ENCODE measurements at places on chromosomes 13 and 19.
A peak's percentile ranks its signal among the peaks of the same experiment; 100 is the strongest.

DNA sequence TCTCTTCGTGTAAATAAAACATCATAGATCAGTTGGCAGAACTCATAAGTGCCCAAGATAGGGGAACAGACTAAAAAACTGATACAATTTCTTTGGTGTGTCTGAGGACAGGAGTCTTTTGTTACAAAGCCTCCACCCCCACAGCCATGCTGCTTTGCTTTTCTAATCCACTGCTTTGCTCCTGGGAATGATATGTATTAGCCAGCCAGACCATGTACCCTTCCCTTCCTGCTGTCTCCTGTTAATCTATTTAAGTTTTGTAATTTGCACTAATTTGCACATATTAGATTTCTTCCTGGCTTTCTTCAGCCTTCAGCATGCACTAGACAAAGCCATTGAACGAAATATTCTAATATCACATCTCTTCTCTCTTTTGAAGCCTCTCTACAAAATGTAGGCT lies 130.5 kb downstream of the MAB21L1 start:
- no peak for DNase-seq

- DNase-seq: no peak
Observed at GRCh38 chr13:80399340-80400163, 58.6 kb upstream of the SPRY2 start.

DNA sequence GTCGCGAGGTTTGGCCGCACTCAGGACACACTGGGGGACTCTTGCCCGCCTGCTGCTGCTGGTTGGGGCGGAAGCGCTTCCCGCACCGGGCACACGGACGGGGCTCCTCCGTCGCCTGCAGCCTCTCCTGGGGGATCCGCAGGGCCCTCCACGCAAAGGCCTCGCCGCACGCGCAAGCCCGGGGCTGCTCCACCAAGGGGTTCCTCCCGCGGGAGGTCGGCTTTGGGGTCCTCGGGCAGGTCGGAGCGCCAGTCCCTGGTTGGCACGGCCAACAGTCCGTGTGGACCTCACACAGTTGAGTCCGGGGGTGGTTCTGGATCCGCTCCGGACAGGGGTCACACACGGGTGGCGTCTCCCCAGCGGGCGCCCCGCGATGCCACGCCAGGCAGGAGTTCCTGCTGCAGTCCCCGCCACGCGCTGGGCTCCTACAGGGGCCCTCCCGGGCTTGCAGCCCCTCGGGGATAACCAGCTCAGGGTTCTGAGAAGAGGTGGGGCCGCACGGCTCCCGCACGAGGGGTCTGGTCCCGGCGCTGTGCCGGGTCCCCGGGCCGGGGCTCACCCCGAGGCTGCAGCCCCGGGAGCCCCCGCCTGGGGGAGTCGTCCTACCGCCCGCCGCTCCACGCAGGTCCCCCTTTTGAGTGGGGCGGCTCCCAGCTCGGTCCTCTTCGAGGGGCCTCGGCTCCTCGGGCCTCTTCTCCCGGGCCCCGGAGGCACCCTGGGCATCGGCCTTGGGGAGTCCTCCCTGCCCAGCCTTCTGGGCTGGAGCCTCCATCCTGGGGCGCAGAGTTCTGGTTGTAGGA lies 6.2 kb upstream of the ZNF497 start:
- DNase-seq: no peak

- no peak for DNase-seq
Observed at GRCh38 chr19:36398571-36398970, 19.6 kb upstream of the ZFP14 start.

- no peak for DNase-seq
Observed at GRCh38 chr13:110213461-110214074, 93.4 kb downstream of the COL4A1 start.

DNA sequence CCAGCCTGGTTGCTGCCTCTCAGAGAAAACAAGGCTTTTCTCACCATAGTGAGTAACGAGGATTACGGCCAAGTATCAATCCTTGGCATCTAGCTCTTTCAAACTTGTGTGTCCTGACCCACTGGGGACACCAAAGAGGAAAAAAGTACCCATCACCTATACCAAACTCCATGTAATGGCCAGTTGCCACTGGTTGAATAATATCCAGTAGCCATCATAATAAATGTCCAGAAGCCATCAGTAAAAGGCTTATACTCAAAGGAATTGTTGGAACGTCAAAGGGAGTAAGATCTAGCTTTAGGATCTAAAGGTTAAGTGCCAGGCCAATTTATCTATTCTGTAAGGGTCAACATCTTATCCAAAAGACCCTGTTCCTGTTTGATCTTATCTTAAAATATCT lies 91.1 kb downstream of the PTPRS start:
- no peak for DNase-seq

DNA sequence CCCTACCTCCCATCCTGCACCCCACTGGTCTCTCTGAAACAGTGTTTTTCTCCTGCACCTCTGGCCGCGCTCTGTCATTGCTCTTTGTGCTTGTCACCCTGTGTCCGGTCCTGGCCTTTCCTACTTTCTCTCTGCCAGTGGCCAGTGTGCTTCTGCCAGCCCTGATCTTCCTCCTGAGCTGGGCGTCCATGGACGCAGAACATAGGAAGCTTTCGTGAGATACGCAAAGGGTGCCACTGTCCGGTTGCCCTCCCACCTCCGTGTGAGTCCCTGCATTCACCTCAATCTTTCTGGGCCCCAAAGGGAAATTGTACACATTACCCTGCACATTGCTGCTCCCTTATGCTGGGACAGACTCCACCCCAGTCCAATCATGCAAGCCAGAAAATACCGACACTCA lies 105.7 kb upstream of the SOX1 start:
- no peak for DNase-seq

DNA sequence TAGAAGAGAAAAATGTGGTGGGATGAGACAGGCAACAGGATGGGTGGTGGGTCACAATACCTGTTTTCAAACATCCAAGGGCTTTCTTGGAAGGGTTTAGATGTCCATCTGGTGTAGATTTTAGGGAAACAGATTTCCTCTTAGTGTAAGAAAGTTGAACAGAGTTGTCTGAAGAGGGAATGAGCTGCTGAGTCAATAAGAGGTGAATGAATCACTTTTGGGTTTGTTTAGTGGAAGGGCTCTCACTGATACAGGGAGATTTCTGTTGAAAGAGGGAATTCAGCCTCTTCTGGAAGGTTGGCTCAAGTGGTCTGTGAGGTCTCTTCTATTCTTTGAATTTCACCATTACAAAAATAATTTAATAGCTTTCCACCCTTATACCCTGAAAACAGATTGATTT lies 54.6 kb downstream of the LACC1 start:
- DNase-seq: no peak

DNA sequence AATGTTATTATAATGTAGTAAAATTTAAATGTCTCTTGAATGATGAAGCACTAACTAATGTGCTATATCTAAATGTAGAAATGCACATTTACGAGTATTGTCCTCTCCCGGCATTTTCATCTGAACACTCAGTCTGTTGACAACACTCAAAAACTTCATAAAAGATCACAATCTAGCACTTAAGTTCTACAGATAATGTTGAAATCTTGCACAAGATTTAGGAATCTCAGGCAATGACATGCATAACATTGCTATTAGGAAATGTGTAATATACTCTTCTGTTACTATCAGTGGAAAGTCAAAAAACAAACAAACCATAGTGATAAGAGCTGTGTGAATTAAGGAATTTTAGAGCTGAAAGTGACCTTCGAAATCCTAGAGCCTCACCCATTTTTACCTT lies 37.5 kb upstream of the XPO4 start:
- peak; percentile 35 for DNase-seq

DNA sequence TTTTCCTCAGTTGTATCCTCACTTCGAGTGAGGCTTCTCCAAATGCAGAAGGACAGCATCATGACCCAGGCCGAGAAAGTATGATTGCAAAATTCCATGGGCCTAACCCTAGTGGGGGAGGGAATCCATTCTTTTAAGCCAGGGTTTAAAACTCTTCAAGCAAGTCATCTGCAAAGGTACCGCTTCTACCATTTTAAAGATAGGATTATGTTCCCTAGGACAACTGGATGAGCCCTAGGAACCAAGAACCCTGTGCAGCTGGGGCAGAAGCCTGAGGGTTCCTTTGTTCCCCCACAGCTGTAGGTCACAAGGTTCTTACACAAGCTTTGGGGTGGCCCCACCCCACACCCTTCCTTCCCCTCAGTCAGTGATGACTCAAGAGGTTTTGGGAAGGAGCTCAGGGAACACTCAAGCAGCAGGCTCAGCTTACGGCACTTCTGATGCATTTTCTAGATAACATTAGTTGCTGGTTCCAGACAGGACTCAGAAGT lies 13.5 kb downstream of the ARL11 start:
- DNase-seq: peak; percentile 62

GRCh38 chr19:16795731-16796130 lies 33.5 kb upstream of the SIN3B start:
- DNase-seq: no peak

- DNase-seq: no peak
Observed at GRCh38 chr13:42957881-42958280, 34.2 kb downstream of the EPSTI1 start.

GRCh38 chr19:35416331-35416730 lies 31.7 kb upstream of the FFAR2 start:
- DNase-seq: no peak

DNA sequence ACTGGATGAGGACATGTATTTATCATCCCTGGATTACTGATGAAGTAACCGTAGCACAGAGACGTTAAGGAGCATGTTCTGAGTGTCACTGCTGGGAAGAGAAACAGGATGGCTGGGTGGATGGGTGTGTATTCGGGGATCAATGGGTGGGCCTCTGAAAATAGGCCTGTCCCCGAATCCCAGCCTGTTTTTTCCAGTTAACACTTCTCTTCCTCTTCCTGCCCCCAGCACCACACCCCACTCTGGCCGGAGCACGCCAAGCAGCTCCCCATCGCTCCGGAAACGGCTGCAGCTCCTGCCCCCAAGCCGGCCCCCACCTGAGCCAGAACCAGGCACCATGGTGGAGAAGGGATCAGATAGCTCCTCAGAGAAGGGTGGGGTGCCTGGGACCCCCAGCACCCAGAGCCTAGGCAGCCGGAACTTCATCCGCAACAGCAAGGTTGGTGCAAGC lies 8.8 kb downstream of the GRAMD1A start:
- no peak for DNase-seq

Measured in GM04504 (cell line).